ENCODE measurements at places on chromosomes 1 and 21.

DNA sequence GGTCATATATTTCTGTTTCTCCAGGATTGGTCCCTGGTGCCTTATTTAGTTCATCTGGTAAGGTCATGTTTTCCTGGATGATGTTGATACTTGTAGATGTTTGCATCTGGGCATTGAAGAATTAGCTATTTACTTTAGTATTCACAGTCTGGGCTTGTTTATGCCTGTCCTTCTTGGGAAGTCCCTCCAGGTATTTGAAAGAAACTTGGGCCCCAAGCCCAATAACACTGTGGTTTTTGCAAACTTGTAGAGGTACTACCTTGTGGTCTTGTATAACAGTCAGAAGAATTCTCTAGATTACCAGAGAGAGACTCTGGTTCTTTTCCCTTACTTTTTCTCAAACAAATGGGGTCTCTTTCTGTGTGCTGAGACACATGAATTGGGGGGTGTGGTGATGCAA lies 251.4 kb upstream of the B3GALT2 start:
- no peak for DNase-seq

DNA sequence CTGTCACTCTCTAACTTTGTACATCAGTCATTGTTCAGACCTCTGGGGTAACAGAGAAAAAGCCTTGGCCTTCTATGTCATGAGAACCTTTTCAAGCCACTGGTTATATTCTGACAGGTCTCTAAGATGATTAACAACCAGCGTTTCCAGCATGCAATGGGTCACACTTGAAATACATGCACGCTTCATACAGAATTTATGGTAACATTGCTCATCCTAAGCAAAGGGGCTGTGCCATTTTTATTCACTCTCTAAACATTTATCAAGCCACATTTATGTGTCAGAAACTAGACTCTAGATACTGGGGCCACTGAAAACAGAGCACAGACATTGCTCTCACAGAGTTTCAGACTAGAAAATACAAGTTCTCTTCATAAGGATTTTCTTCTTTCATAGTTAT lies 501.4 kb upstream of the DAB1 start:
- no peak for DNase-seq

GRCh38 chr1:203929741-203930309 lies 68.4 kb downstream of the SNRPE start:
- DNase-seq: no peak

GRCh38 chr1:244920911-244921761 lies 56.8 kb upstream of the HNRNPU start:
- DNase-seq: no peak

DNA sequence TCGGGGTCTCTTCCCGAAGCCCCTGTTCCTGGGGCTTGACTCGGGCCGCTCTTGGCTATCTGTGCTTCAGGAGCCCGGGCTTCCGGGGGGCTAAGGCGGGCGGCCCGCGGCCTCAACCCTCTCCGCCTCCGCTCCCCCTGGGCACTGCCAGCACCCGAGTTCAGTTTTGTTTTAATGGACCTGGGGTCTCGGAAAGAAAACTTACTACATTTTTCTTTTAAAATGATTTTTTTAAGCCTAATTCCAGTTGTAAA lies 158.7 kb downstream of the RUNX1 start:
- DNase-seq: no peak

GRCh38 chr1:152907686-152908601 lies at the start of gene IVL:
TSS of gene IVL (plus strand) at chr1:152908546. CDS start at chr1:152909798, 1,252 bp downstream.
- peak; percentile 14 for DNase-seq

GRCh38 chr1:60655679-60656355 lies 426.5 kb upstream of the NFIA start:
- DNase-seq: no peak

DNA sequence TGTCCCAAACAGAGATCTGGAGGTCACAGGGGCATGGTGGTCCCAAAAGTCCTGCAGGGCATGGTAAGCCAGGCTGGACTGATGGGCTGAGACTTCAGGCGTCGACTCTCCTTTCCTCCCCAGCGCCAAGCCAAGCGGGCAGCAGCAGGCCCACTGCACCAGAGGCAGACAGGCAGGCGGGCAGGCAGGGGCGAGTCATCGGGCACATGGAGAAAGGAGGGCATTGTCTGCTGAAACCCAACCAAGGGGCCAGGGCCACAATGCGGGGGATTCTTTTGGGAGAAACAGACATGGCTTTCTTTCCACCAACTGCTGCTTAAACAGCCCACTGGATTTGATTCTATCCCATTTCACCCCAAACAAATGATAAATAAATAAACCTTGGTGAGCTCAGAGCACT lies 46.2 kb downstream of the TRABD2B start:
- DNase-seq: no peak

- DNase-seq: no peak
Measured at GRCh38 chr1:56469640-56470371, 109.6 kb downstream of the PLPP3 start.

- DNase-seq: no peak
Measured at GRCh38 chr1:41482001-41482765, 2.3 kb downstream of the EDN2 start.

- DNase-seq: no peak
Measured at GRCh38 chr1:97920276-97920831, 480 bp downstream of the DPYD start.

DNA sequence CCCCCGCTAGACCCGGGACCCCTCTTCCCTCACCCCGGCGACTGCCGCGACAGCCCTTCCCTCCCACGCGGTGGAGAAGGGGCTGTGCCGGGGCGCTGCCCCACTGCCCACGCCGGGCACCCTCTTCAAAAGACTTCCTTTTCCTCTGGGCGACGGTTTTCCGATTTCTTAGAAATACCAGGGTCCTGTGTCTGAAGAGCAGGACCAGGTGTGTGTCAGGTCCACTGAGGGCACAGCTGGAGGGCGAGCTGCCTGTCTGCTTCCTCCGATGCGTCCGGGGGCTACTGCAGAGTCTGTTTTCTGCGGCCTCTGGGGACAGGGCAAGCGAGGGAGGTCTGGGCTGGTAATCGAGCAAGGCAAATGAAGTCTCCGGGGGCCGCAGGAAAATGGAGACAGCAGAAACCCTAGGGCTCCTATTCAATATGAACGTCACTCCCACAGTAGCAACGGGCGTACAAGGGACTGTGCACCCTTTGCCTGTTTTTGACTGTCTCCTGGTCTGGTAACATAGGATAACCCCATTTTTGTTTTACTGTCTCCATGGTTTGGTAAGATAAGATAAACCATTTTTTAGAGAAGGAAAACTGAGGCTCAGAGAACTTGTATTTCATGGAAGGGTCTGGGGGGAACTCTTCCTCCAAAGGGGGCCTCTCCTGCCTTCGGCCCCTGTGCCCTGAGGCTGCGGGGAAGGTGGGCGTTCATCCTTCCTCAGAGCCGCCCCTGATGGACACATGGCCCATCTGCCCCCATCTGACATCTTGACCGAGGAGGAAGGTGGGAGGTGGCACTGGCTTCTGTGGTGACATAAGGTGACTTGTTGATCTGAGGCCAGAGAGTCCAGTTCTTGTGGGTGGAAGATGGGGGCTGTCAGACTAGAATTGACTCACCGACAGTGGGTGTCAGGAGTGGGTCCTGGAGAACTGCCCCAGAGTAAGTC lies 970 bp downstream of the TNFRSF1B start:
- DNase-seq: no peak

- no peak for DNase-seq
Measured at GRCh38 chr1:98931128-98931835, 73.4 kb downstream of the PLPPR5 start.

DNA sequence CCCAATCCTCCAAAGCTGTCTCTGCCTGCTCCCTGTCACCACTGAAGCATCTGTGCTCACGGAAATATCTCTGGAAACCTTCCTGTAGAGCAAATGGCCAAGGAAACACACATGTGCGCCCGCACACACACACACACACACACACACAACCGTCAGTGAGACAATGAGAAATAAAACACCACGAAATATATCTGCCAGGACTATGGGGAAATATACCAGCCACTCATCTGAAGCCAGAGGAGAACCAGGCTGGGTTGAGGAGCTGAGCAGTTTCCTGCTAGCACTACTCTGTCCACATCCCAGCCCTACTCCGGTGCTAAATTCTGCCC lies 25.1 kb upstream of the PLXNA2 start:
- no peak for DNase-seq

DNA sequence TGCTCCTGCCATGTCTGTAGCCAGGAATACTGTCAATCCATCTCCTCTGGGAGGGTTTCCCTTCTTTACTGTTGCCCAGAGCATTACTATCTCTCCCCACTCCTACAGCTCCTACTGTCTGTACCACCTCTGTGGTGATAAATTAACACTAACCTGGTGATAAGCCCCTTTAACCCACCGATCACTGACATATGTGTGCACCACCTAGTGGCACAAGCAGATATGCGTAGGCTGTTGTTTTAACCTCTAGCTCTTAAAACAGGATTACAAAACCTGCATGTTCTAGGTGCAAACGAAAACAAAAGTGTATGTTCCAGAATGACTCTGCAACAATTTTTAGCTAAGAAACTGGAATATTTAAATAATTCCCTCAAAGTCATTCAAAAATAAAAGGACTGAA lies 93.9 kb upstream of the BEND5 start:
- no peak for DNase-seq

DNA sequence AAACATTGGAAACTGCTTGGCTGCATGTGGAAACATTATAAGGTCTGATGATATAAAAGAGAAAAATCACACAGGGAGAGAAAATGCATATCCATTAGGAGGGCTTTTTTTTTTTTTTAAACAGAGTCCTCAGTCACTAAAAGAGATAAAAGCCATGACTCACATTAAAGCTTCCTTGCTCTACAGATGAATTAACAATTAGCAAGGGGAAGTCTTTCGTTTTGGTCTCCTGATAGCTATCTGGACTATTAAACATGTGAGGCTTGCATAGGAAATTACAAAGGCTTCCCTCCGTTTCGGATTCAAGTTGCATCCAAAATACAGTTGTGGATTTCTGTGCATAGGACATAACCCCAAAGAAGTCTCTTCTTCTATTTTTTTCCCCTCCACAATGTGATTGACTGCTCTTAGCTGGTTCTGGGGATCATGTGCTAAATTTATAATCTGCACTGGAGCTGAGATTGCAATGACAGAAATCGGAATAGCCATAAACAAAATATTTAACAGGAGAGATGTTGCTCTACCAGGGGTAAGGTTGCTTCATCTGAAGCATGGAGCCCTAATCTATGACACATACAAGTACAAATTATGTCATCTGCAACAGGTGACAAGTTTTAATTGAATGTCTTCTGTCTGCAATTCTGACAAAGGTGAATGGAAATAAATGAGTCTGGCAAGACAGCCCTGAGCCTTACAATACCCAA lies 146.8 kb downstream of the ESRRG start:
- DNase-seq: no peak

DNA sequence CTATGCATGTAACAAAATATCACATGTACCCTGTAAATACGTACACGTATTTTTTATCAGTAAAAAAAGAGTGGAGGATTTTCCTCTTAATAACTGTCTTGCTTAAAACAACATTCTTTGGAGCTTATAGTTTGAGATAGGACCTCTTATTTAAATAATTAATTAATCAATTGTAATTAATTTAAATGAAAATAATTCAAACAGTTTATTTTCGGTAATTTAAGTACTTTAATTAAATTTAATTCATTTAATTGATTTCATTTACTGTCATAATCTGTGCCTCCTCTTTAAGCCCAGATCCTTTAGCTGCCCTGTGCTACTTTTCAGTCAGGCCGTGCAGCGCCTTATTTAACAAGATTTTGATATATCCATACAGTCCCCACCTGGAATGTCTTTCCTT lies 427.0 kb downstream of the HLX start:
- DNase-seq: no peak

DNA sequence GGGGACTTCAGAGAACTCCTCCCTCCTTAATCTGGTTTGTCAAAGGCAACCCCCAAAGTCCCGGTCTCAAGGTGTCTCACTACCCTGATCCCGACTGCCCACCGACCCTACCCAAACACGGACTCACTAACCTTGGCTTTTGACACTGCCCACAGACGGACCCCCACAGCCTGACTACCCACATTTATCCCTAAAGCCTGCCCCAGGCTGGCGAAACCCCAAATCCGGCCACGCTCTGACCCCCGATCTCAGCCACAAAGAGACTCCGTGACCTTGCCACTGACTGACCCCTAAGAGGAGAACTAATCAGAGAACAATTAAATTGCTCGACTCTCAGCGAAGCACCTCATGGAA lies 5.2 kb downstream of the ID3 start:
- no peak for DNase-seq

GRCh38 chr1:145690587-145691558 lies 16.3 kb downstream of the PDZK1 start:
- peak; percentile 69 for DNase-seq

DNA sequence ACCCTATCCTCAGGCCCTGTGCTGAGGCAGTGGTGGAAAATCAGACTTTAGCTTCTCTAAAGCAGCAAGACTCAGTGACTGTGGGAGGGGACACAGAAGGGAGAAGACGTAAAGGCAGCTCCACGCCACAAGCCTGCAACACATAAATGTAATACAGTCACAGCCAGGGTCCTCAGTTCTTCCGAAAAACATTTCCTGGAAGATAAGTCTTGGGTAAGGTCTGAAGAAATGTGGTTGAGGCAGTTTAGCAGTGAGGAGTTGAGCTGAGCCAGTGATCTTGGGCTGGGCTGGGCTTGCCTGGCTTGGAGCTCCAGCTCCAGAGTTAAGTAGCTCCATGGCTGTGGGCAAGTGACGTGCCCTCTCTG lies 127.8 kb upstream of the ADAR start:
- no peak for DNase-seq
